Hippocampal formation (tissue), 2 donors: ENCODE measurements at places on chromosomes 13 and 19.

GRCh38 chr19:48608798-48609263, 2.3 kb downstream of the SPACA4 start:
- DNase-seq: no peak

DNA sequence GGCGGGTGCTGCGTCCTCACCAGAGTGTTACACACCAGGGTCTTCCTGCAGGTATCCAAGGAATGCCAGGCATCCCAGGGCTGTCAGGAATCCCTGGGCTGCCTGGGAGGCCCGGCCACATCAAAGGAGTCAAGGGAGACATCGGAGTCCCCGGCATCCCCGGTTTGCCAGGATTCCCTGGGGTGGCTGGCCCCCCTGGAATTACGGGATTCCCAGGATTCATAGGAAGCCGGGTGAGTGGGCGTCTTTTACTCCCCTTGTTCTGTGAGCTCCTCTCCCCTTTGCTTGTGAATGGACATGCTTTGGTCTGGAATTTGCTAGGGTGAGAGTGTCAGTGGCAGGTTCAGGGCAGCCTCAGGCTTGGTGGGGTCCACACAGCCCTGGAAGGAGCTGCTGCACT, 75.9 kb downstream of the RAB20 start:
- no peak for DNase-seq

GRCh38 chr19:19218911-19219310, 7.2 kb downstream of the NCAN start:
- DNase-seq: no peak

DNA sequence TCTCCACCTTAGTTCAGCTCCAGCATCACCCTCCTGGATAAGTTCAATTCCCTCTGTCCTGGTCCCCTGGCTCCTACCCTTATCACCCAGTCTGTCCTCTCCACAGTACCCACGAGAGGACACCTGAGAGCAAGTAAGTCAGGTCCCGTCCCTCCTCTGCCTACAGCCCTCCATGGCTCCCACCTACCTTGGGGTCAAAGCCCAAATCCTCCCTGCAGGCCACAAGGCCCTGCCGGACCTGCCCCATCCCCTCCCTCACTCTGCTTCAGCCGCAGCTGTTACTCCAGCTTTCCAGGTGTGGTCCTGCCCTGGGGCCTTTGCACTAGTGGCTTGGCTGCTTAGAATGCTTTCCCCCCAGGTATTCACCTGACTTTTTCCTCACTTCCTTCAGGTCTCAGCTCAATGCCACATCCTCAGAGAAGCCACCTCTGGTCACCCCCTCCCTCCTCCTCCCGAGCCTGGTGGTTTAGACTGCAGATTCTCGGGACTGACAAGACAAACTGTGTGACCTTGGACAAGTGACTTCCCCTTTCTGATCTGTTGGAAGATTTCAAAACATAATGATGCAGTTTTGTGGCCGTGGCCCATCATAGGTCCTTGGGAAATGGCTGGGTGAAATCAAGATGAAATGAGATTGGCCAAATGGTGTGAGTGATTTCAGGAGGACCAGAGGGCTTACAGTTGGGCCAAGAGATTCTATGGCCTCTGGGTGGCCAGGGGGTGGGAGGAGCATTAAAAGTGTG, 3.6 kb downstream of the TUBB4A start:
- DNase-seq: no peak

- DNase-seq: no peak
Observed at GRCh38 chr13:114043421-114044053, 69.7 kb upstream of the C13orf46 start.

DNA sequence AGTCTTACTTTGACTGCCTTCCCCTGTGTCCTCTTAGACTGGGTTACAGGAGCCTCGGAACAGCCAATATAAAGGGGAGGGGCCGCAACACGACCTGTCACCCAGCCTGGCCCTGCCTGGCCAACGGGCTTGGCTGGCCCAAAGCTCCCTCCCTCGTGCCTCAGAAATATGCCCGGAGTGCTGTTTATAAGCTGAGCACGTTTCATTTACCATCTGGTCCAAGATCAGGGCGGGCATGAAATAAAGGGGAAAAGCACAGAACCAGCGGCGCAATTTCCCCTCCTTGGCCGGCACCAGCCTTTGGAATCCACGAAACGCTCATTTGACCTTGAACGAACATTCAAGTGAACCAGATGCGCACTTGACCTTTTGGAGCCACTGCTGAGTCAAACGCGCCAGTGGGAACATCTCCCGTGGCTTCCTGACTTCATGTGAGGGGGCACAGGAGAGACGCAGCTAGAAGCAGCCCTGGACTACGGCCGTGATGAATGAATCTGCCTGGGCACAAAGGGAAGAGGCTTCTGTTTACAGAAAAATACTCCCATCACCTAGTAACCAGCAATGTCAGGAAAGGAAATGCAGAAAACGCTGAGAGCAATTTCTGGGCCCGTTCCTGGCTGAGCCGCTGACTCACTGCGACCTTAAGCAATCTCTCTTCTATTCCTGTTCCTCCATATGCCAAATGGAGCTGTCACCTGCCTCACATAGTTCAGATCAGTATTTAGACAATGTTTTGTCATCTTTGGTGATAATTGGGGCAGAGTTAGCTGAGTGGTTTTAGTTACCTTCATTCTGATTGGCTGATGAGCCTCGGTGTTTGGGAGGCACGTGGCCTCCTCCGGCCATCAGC, 53.3 kb downstream of the RFX2 start:
- peak; percentile 71 for DNase-seq

- DNase-seq: peak; percentile 47
Observed at GRCh38 chr19:940591-941291, 14.9 kb downstream of the ARID3A start.

- DNase-seq: no peak
Observed at GRCh38 chr13:102901615-102902305, 55.9 kb downstream of the ERCC5 start.

DNA sequence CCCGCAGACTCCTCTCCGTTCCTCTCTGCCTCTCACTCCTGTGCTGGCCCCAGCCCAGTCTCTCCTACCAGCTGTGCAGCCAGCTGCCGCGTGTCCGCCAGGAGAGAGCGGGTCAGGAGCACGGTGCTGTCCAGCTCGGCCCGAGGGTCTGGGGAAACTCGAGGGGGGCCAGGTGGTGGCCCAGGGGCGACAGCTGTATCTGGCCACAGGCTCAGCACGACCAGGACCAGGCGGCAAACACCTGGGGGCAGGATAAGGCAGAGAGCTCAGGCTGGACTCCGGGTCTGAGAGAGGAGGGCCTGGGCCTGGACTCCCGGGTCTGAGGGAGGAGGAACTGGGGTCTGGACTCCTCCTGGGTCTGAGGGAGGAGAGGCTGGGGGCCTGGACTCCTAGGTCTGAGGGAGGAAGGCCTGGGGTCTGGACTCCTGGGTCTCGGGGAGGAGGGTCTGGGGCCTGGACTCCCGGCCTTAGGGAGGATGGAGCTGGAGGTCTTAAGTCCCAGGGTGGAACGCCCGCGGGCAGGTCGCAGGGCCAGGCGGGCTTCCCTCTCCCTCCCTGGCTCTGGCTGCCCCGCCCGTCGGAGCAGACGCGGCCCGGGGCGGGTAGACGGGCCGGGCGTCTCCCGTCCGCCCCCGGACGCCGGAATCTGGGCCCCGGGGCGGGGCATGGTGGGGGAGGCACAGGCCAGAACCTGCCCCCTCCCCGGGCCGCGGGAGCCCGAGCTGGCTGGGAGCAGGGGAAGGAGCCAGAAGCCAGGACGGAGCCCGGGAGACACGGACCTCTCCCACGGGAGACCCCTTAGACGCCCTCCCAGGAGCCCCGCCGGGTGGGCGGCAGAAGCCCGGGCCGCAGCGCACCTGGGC, 1.3 kb downstream of the IL11 start:
- DNase-seq: no peak

GRCh38 chr13:102322211-102322610, 79.6 kb downstream of the FGF14 start:
- no peak for DNase-seq

DNA sequence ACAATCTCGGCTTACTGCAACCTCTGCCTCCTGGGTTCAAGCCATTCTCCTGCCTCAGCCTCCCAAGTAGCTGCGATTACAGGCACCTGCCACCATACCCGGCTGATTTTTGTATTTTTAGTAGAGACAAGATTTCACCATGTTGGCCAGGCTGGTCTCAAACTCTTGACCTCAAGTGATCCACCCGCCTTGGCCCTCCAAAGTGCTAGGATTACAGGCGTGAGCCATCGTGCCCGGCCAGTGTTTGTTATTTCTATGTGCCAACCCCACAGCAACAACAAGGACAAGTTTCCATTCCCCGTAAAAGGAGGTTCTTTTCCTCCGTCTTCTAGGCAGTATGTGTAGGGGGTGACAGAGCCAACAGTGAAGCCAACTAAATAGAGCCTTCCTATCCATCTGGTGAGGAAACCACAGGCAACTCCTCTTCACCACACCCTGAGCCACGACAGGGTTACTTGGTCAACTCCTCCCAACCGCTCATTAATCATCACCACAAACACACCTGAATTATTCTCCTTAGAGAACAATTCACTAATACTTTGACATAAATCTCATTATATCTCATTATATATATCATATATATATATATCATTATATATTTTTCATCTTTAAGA, 25.5 kb downstream of the FOXO1 start:
- no peak for DNase-seq

- DNase-seq: no peak
Observed at GRCh38 chr13:77001963-77002587, 10.2 kb downstream of the CLN5 start.
